ENCODE measurements at places on chromosomes 13 and 19.

DNA sequence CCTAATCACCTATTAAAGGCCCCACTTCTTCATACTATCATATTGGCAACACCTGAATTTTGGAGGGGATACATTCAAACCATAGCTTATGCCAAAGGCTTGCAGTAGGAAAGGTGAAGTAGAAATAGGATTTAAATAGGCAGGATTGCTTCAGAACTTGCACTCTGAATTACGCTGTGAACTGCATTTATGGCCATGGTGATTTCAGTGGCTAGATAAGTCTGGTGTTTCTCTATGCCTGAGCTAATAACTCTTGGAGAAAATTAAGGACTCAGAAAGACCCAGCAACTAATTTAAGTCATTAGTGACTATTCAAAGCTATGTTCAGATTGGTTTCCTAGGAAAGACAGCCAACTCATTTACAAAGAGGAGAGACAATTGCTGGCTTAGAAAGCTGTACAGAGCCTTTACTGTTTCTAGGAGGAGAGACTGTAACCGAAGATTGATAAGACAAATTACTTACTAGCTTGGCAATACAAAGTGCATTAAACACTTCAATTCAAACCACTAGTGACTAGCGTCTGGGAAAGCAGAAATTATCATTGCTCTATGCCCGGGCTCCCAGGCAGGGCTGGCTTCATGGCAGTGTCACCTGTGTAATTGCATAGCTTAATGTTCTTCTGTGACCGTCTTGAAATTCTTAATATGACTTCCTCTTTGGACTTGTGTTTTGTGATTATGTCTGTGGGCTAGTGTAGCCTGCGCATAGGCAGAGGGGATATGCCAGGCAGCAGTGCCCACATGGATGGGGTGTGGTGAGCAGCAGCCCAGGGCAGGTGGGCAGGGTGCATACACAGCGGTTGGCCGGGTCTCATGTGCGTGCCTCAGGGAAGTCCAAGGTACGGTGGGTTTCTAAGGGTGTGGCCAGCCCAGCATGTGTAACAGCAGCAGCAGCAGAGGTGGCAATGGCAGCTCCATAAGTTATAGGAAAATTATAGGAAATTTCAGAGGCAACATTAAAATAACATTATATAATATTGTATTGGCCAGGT is 60.1 kb downstream of the KL start:
- no peak for DNase-seq

GRCh38 chr19:46101293-46101692 is 23.2 kb downstream of the IGFL3 start:
- no peak for DNase-seq

DNA sequence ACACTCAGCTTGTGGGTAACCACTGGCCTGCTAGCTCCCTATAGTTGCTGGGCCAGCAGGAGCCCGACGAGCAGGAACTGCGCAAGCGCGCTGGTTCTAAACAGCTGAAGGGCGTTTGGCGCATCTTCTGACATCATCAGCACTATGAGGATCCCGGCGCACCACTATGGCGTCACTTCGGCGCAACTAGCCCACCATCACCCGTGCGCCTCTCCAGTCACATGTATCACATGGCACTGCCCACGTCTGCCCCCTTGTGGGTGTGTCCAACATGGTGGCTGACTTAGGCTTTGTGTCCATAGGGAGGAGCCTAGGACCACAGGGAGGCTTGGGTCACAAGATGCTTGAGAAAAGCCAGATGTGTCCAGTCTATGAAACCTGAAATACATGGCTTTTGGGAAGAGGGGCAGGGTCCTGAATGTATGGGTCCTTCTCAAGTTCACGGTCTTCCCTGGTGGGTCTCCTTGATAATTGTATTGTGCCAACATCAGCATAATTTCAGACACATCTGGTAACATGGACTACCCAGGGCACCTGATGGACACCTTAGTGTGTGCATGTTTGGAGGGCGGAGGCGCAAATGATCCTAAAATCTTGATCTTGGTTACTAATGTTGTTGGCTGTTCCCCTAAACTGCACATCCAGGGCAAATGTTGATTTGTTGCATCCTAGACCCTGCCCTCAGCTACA is 18.0 kb downstream of the KLK4 start:
- DNase-seq: peak; percentile 35

GRCh38 chr13:25890671-25891212 is 161.1 kb downstream of the SHISA2 start:
- DNase-seq: no peak

DNA sequence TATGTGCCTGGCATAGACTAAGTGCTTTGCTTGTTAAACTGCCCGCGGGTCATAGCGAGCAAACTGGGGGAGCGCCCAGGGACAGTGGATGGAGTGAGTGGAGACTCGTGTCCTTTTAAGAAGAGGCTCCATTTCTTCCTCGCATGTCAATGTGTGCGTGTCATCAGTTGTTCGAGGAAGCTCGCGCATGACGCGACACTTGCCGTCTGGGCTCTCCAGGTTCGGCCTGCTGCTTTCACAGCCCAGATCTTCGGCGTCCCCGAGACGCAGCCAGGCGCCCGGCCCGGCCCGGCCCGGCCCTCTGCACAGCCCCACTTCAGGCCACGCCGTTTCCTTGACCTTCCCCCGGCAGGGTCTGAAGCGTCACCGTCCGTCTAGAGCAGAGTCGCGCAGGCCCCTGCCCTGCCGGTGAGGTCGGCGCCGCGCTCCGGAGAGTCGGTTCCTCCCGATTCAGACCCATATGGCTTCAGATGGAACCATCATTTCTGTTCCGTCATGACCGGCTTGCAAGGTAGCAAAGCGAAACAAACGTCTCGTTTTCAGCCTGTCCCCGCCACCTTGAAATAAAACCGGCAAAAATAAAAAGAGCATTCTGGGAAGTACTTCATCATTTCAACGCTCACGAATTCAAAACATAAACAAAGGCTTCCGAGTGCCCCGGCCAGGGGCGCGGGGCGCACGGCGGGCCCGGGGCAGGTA is 599 bp upstream of the ARHGEF7 start:
- DNase-seq: peak; percentile 17

- no peak for DNase-seq
Observed at GRCh38 chr13:46345866-46346265, 41.2 kb downstream of the RUBCNL start.

DNA sequence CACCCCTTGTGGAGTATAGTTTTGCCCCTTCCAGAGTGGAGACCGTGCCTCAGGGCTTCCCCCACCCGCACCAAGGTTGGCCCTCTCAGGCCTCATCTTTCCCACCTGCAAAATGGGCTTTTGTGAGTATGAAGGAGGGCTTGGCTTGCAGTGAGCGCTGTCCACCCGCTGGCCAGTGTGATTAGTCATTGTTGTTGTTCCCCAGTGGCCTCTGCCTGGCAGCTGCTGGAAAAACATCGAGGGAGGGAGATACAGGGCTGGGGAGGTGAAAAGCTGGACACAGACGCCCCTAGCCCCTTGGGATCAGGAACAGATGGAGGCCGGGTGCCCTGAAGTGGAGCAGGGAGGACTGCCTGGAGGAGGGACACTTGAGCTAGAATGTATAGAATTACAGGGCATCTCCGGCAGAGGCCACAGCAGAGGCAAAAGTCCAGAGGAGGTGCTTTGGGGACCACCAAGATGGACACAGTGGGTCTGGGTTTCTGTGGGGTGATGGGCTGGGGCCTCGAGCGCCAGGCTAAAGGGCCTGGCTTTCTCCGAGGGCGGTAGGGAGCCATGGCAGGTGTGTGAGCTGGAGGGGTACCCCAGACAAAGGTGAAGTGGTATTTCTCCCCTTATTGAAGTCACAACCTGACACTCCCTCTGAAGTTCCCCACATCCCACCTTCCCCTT is 3.9 kb upstream of the IL12RB1 start:
- DNase-seq: no peak

GRCh38 chr13:52130641-52131040 is 1.8 kb upstream of the NEK5 start:
- DNase-seq: no peak

- DNase-seq: no peak
Observed at GRCh38 chr13:23820530-23820929, 68.7 kb downstream of the MIPEP start.

- DNase-seq: no peak
Observed at GRCh38 chr19:47002106-47002766, 17.4 kb upstream of the NPAS1 start.

DNA sequence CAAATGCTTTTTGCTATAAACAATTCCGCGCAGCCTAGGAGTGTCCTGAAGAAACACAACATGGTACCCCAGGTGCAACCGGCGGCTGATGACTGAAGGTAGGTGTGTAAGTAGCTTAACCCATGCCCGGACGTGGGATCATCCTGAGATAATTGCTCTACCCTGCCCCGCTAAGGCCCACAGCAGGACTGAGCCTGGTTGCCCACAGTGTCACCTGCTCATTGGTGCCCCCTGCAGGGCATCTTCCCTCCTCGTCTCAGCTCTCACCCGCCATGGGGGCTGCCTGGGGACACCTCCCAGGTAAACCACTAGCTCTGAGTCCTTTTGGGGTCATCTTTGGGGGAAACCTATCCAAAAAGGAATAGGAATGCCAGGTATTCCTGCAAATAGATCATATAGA is 22.3 kb downstream of the TMEM161A start:
- DNase-seq: peak; percentile 60

GRCh38 chr13:20924758-20925394 is 22.3 kb upstream of the XPO4 start:
- DNase-seq: peak; percentile 86

DNA sequence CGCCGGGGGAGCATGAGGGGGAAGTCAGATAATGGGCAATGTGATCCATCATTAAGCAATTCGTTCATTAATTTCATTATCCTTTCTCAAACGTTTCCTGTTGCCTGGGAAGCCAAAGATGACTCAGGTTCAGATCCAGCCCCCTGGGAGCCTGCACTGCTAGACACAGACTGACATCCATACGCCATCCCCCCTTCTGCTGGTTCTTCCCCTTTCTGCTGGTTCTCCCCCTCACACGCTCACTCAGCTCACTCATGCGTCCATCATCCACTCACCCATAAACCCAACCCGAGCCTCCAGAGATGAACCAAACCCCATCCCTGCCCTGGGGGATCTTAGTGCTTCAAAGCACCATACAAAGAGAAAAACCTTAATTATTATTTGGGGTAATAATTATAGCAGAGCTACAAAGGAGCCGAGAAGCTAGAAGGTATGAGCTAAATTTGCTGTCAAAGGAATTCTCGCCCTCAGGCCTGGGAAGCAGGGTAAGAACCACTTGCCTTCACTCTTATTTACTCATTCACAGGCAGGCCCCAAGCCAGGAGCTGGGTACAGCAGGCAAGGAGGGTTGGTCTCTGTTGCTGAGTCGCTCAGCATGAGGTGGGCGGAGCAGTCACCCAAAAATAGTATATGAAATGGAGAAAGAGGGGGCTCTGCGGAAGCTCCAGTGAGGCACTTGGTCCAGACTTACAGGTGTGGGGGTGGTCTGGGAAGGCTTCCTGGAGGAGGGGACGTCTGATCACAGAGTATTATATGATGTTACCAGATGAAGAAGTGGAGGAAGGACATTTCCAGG is 7.0 kb upstream of the ZNF444 start:
- peak; percentile 56 for DNase-seq

- no peak for DNase-seq
Observed at GRCh38 chr13:43260999-43261398, 237.6 kb downstream of the DNAJC15 start.

DNA sequence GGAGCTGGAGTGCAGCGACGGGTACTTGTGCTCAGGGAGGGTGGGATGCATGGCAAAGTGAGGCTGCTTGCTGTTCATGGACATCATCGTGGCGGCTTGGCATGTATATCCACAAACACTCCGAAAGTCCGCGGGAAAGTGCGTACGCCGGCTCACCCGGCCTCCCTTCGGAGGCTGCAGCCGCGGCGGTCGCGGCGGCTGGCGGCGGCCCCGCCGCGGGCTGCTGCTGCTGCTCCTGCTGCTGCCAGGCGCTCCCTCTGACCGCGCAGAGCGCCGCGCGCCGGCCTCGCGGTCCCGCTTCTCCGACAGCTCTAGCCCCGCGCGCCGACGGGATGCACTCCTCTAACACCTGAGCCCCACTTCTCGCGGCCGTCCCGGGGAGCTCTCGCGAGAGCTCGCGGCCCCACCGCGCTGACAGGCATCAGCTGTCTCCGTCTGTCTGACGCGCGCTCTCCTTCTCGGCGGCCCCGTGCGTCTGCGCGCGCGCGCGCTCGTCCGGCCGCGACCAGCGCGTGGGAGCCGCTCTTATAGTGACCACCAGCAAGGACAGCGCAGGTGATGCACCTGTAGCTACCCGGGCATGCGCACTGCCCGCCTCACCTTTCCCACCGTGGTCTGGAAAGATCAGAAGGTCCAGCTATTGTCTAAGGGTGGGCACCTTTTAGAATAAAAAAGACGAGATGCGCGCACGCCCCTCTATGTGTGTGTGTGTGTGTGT is at the start of gene POU4F1:
Gene POU4F1 (minus strand): TSS at position 313 of the 718 bp plus-strand sequence. CDS start 226 bp downstream, at position 87.
- peak; percentile 85 for DNase-seq

GRCh38 chr19:40348961-40349507 is 539 bp downstream of the PLD3 start:
- DNase-seq: peak; percentile 42

DNA sequence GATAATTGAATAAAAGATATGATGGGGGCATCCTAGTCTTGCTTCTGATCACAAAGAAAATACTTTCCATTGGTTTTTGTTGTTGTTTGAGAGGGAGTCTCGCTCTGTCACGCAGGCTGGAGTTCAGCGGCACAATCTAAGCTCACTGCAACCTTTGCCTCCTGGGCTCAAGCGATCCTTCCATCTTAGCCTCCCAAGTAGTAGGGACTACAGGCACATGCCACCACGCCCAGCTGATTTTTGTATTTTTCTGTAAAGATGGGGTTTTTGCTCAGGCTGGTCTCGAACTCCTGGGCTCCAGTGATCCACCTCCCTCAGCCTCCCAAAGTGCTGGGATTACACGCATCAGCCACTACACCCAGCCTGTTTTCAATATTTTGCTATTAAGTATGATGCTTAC is 17.1 kb upstream of the PSMC4 start:
- no peak for DNase-seq

DNA sequence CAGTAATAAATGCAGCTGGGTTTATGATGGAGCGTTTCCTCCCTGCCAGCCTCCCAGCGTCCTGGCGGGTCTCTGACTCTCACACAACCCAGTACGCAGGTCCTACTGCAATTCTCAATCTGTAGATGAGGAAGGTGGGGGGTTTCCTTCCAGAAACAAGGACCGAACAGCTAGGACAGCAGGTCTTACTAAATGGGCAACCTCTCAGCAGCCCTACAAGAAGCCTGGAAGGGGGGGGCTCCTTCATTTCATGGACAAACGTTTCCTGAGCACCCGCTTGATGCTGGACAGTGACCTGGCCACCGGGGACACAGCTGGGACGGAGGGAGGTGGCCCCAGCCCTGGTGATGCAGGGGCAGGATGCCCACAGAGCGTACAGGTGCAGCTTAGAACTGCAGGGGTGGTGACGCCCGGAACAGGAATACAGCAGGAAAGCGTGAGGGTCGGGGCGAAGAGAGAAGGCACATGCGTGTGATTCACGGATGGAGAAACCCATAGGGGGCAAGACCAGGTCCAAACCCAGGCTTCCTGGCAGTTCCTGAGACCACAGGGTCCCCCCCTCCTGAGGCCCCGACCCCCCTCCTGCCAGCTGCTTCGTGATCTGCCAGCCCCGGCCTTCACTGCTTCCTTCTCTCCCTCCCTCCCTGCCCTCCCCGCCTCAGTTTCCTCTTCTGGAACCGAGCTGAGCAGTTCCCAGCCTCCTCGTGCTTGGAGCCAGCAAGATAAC is 732 bp upstream of the C2CD4C start:
- DNase-seq: no peak

- DNase-seq: no peak
Observed at GRCh38 chr13:101019126-101019525, 344.5 kb upstream of the TMTC4 start.
